ENCODE measurements at places on chromosomes 7 and 10.
A peak's percentile ranks its signal among the peaks of the same experiment; 100 is the strongest.

DNA sequence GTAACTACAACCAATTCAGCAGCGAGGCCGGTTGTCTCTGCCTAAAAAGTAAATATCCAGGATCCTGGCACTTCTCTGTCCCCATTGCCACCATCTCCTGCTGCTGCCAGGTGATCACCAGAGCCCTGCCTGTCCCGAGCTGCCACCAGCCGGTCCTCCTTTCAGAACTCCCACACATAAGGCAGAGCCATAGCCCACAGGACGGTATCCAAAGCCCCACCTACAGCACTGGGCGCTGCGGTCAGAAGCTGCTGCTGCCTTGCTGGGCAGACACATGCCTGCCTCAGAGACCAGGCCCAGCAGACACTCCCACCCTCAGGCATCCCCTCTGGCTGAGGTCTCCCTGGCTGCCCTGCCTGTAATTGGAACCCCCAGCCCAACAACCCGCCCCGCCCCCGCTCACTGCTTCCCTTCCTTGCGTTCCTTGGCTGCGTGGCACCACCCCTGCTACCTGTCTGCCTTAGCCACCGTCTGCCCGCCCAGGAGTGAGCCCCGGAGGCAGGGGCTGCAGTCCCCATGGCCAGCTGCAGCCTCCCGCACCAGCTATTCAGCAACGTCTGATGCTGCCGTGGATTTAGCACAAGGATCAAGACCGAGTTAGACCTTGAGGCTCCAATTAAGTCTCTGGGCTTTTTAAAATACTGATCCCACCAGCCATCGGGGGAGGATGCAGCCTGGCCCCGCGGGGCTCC lies 100.7 kb downstream of the CYTH3 start:
- no peak for DNase-seq

DNA sequence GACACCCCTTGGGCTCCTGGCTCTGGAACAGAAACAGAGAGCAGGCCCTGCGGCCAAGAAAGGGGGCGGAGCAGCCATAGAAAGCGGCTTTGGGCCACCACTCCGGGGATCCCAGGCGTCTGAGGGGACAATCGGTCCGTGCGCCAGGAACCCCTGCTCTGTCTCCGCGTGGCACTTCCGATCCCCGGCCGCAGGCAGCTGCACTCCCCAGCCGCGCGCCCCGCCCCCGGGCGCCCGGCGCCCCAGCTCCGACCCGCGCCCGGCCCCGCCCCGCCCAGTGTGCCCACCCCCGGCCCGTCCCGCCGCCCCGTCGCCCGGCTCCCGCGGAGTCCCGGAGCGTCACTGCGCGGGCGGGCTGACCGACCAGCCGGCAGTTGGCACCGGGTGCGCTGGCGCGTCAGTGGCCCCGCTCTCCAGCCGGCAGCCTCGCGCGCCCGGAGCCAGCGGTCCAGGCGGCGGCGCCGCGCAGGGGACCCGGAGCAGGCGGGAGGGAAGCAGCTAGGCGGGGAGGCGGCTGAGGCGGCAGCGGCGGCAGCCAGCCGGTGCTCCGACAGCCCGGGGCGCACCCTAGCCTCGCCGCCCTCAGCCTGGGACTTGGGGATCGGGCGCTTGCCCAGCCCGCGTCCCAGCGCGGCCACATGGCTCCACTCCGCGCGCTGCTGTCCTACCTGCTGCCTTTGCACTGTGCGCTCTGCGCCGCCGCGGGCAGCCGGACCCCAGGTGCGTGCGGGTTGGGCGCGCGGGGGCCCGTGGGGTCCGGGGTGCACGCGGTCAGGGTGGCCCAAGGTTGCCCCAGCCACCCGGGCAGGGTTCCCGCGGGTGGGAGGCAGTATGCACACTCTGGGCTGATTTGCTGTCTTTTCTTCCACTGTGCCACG lies at the start of gene ADAMTS14:
ADAMTS14 (plus strand) TSS at position 342 of the 878 bp plus-strand sequence; CDS start at position 639, 297 bp downstream.
- DNase-seq: no peak

DNA sequence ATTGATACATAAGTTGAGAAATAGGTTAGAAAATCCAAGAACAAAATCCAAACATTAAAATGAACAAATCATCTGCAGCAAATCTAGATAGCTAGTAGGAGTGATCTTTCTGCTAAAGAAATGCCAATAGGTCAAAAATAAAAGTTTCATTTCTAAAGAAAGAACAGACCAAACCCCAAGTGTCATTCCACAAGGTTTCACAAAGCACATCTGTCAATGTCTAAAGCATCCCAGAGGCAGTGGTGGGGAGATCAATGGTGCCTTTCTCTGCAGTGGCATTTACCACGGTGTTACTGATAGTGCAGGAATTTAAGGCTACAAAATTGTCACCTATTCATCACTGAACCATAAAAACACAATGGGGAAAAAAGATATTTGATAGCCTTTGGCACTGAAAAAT lies 147.9 kb downstream of the PARD3 start:
- no peak for DNase-seq

DNA sequence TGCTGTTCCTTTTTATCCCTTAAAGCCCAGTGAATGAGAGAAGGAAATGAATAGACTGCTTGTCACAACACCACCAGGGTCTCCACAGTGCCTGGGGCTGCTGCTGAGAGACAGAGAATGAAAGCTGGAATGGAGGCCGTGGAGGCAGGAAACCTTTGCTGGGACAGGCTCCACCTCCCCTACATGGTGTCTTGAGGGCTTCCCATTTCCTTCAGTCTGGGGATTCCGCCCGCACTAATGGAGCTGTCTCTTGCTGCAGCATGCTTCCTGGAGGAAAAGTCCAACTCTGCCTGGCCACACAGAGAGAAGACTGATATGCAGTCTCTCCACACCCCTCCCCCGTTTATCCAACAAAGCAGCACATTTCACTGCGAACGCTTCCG lies 54.5 kb downstream of the LRRC4 start:
- DNase-seq: no peak

DNA sequence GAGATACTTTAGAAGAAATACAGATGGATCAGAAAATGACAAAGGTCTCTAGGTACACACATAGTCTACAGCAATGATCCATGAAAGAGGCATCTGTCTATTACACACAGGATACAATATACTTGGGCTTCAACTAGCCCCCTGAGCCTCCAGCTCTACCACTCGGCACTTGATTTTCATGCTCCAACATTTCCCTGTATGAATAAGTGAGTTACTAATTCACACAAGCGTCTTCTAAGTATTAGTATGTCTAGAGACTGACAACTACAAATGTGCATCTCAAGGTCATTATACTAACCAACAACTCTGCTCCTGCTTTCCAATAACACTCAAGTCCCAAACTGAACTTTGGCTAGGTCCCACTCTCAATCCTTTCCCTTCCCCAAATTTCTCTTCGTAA lies 8.3 kb downstream of the FAM204A start:
- DNase-seq: no peak

GRCh38 chr10:59830601-59831259 lies 75.6 kb downstream of the CCDC6 start:
- no peak for DNase-seq

DNA sequence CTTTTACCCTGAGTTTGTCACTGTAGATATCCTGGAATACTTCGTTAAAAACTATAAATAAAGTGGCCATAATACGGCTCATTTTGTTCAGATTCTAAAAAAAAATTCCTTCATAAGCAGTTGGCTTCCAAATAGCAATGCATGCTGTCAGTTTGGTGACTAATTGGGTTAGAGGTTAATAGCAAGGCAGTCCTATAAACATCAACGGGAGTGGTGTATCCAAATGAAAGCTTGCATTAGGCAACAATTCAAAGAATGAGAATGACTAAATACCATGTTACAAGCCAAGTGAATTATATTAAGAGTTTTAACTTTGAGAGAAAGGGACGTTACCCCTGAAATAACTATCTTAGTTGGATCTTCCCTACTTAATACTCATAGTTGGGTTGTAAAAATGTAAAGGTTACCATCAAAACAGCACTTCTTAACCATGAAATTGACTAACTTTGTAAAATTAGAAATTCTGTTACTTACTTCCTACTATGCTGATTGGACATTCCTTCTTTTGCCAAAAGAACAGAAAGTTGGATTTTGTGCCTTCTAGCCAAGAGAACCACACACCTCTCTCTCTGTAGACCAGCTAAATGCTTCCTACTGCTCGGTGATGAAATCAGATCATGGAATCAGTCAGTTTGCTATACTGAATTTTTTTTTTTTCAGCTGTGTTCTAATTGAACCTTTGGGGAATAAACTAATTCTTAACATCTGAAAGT lies 98.0 kb downstream of the KAT6B start:
- no peak for DNase-seq

- DNase-seq: no peak
These were observed 4.4 kb downstream of the KEL start for GRCh38 chr7:142957723-142958122.

DNA sequence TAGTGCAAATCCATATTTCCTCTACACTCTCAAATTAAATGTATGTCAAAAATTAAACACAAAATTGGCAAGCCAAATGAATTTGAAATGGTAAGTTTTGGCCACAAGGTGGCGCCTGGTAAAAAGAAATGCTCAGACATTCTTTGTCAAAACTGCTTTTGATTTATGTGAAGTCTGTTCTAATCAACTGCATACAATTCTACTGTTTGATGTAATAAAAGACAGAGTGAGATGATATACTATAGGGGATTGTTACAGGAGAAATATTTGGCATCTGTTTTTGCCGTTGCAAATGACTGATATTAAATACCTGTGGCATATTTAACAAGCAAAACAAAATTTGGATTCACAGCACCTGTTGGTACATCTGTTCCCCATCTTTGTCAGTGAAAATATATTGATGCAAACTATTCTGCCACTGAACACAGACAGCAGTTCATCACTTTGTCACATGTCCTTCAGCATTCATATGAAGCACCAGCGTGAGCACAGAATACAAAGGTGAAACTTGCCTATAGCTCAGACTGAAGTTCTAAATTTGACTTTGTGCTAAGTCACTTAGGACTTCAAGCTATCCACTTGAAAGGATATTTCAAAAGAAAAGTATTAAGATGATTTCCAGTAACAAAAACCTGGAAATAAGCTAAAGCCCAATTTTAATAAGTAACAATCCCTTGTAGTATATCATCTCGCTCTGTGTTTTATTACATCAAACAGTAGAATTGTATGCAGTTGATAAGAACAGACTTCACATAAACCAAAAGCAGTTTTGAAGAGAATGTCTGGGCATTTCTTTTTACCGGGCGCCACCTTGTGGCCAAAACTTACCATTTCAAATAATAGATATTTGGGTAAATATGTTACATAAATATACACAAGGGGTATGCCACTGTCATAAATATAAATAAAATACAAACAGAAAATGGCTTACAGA lies 10.2 kb upstream of the CH25H start:
- DNase-seq: no peak

- peak; percentile 13 for DNase-seq
These were observed 140.2 kb downstream of the AUTS2 start for GRCh38 chr7:69738396-69738951.

DNA sequence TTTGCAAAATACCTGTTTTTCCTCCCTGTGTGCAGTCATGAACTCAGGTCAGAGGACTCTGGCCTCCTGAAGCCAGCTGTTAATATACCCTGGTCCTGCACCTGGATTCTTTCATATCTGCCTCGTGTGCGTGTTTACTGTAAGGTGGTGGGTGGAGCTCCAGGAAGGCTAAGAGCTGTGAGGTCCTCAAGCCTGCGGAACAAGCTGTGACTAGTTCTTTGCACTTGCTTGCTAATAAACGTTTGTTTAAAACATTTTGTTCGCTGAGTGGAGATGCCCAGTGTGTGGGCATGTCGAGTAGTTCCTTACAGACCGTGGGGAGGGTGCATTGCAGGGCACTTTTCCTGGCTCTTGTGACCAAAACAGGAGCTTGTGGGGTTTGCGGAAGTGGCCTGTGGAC lies 139.0 kb downstream of the DOCK1 start:
- no peak for DNase-seq

- no peak for DNase-seq
These were observed 654.8 kb downstream of the LRMDA start for GRCh38 chr10:76086170-76086760.

DNA sequence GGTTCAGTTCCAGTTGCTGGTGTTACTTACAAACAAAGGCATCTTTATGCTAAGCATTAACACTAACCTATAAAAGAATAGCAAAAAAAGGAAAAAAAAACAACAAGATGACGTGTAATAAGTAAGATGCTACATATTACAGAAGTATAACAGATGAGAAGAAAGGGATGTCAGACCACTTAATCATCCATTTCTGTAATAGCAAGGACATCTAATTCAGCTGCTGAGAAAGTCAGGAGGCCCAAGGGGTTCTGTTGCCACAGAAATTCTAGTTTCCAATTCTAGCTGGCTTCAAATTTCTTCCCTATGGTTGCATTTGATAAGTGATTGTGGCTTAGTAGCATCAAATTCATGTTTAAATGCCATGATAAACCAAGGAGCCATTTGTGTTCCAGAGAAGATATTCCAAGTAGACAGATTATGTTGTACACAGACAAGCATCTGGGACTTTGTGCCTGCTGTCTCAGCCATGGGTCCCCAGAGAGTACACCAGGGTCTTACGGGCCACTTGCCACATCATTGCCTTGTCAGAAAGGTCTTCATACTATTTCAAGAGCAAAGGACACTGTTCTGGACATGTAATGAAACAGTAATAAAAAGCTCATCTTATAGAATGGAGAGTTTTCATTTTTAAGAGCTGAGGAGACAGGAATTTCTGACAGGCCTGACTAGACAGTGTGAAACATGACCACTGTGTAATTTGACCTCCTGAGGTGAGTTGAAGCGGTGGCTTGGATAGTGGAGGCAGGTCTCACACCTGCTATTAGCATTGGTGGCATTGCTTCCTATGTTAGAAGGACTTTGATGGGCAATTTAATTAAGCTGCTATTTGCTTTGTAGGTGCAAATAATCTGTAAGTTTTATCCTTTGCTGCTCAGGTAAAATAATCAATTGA lies 4.2 kb upstream of the ASB4 start:
- no peak for DNase-seq

DNA sequence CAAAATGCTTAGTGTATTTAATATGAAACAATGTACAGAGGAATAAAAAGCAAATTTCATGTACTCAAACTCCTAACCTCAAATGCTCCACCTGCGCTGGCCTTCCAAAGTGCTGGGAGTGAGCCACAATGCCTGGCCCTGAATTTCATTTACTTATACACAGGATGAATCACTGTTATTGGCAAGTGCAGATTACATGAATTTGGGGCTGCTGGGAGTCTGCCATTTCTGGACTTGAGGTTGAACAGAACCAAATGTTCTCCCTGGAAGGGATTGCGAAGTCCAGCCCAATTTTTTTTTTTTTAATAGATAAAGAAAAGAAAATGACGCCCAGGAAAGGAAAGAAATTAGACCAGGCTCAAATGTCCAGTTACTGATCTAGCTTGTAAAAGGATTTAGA lies 6.8 kb upstream of the CSTF2T start:
- no peak for DNase-seq

- DNase-seq: no peak
These were observed 11.6 kb downstream of the PALD1 start for GRCh38 chr10:70490142-70490541.

- no peak for DNase-seq
These were observed 55.0 kb downstream of the PIK3AP1 start for GRCh38 chr10:96665306-96665705.

- no peak for DNase-seq
These were observed 160.9 kb downstream of the PIP4K2A start for GRCh38 chr10:22553452-22553995.

GRCh38 chr10:124065382-124066125 lies 27.8 kb downstream of the CHST15 start:
- no peak for DNase-seq

Data from NCI-H187 treated with DMSO at 0.1 percent for 48 hours (cell line).